ENCODE measurements at places on chromosomes 7 and 10.

DNA sequence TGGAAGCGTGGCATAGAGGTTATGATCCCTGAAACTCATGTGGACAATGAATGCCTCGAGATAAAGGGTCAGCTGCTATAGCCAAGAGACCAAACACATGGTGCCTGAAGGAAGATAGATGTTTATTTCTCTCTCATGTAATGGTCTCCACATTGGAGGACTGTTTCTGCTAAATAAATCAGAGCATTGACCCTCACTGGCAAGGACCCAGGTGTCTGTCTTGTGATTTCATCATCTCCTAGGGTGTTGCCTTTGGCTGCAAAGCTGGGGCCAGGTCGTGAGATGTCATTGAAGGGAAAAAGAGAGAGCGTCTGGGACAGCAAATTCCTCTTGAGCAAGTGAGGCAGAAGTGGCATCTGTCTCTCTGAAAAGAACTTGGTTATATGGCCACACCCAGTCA lies 64.6 kb downstream of the JCAD start:
- no peak for DNase-seq

GRCh38 chr7:112214883-112215282 lies 8.4 kb downstream of the ZNF277 start:
- DNase-seq: no peak

GRCh38 chr7:127888411-127888810 lies 142.8 kb downstream of the LRRC4 start:
- DNase-seq: no peak

DNA sequence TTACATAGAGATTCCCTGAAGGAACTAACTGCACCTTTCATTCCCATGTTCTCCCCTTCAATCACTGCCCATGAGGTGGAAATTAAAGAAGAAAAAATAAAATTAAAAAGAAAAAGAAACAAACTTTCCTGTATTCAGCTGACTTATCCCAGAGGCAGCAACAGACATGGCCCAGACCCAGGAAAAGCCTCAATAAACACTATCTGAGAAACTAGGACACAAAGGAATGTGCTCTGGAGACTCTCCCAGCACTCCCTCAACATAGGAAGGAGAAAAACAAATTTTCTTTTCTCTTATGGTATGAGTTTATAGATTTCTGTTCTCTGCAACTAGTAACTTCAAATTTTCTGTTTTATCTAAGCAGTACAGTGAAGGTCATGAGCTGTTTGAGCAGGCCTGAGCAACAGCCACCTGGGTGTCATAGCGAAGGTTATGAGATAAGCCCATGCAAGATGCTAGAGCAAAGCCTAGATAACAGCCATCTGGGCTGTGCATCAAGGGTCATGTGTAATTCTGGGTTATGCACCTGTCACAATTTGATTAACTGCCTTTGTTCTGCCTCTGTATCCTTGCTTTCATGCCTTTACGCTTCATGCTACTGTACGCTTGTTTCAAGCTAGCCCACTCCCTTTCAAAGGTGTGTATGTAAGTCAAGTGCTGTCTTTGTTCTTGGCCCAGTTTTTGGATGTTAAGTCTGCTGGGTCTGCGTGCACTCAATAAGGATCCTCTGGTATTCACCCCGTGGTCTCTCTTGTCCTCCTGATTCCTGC lies 11.0 kb upstream of the OR6B1 start:
- no peak for DNase-seq

GRCh38 chr10:94363251-94363565 lies 469 bp upstream of the NOC3L start:
- DNase-seq: no peak

- DNase-seq: no peak
Measured at GRCh38 chr7:3215624-3216585, 85.1 kb upstream of the SDK1 start.
